Spinal cord (tissue), 10 donors: ENCODE measurements at places on chromosomes 6 and 20.

DNA sequence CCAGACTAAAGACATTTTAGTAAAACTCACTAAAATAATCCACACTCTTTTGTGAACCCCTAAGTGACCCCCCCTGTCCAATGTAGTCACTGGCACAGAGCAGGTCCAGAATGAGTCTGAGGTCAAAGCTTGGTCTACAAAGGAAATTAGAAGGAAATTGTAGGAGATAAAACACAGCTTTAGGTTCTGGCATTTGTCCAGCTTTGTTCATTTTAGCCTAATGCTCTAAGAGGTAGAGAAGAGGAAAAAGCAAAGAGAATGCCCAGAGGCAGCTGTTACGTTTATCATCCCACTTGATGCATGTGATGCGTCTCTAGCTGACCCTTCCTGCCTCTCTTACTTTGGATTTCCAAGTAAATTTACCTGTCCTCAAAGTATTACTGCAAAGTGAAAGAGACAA is 62.5 kb downstream of the CNKSR3 start:
- no peaks in the 10 kb centered on the region for H3K27me3 ChIP-seq
- DNase-seq = no peak
- no peak overlapping the region for H3K4me3 ChIP-seq

GRCh38 chr6:29651413-29652197 is 5.3 kb upstream of the MOG start:
- peak; percentile 51 for DNase-seq
- H3K4me1 ChIP-seq = peaks cover 14% of the 10 kb centered on the region

GRCh38 chr6:142945446-142946180 is 637 bp upstream of the HIVEP2 start:
- H3K36me3 ChIP-seq = no peaks in the 10 kb centered on the region
- H3K27me3 ChIP-seq = no peaks in the 10 kb centered on the region
- H3K4me1 ChIP-seq = peaks cover 11% of the 10 kb centered on the region
- DNase-seq = no peak

- H3K36me3 ChIP-seq = no peaks in the 10 kb centered on the region
- H3K27me3 ChIP-seq = peaks cover 23% of the 10 kb centered on the region
- no peak overlapping the region for H3K27ac ChIP-seq
- no peak overlapping the region for H3K4me3 ChIP-seq
- H3K4me1 ChIP-seq = peaks cover 9% of the 10 kb centered on the region
- DNase-seq = no peak
These were observed 8.4 kb downstream of the CD40 start for GRCh38 chr20:46126440-46127056.

DNA sequence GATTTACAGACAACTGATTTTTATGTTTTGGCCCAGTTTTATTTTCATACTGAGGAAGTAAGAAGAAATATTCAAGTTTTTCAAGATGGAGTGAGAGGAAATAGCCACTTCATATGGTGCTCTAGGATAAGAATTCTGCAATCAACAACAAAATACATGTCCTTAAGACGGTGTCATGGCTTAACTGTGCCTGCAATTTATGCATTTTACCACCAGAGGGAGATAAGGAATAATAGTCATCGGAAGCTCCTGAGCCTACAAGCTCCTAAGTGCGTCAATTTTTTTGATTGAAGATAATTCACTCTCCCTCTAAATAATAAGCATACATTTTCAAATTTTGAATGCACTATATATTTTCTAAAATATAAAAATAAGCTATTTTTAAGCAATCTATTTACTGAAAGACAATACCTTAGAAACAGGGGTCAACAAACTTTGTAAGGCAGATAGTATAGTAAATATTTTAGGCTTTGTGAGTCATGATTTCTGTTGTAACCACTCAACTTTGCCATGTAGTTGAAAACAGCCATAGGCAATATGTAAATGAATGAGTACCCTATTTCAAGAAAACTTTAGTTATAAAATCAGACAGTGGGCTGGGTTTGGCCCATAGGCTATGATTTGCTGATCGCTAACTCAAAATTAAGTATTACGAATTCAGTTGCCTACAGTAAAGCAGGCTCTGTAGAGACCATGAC is 230.9 kb upstream of the DTNBP1 start:
- H3K27me3 ChIP-seq = no peaks in the 10 kb centered on the region
- no peak overlapping the region for H3K4me3 ChIP-seq

DNA sequence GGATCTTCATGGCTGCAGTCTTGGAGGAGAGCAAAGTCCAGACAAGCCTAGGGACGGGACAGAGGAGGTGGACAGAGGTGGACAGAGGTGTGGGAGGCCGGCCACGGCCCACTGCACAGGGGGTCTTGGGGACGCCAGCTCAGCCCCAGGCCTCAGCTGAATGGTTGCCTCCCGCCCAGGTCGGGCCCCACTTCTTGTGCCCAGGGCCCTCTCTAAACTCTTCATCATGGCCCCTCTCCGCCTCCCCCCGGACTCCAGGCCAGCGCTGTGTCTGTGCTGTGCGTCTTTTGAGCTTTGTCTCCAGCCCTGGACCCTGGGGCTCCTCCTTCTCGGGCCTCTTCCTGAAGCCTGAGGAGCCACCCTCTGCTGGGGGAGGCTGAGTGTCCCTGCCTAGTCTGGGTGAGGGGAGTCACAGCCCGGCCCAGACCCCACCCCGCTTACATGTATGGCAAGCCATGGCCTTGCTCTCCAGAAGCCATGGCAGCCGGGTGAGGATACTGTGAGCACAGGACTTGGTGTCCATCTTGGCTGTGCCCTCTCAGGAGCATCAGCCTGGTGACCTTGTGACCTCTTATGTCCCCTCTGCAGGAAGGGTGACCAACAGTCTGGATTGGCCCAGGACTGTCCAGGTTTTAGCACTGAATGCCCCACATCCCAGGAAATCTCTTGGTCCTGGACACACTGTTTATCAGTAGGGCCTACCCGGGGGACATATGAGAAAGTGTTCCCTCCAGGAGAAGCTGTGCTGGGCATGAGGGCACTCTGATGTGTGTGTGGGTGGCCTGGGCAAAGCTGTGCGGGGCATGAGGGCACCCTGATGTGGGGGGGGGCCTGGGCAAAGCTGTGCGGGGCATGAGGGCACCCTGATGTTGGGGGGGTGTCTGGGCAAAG is 9.4 kb upstream of the NPBWR2 start:
- DNase-seq = no peak
- H3K27ac ChIP-seq = no peak overlapping the region
- no peaks in the 10 kb centered on the region for H3K36me3 ChIP-seq
- peaks cover 4% of the 10 kb centered on the region for H3K27me3 ChIP-seq
- peaks cover 52% of the 10 kb centered on the region for H3K4me1 ChIP-seq

GRCh38 chr6:33443619-33444504 is 10.5 kb upstream of the ZBTB9 start:
- no peak overlapping the region for H3K27ac ChIP-seq
- no peaks in the 10 kb centered on the region for H3K27me3 ChIP-seq
- H3K4me1 ChIP-seq = no peaks in the 10 kb centered on the region
- no peak overlapping the region for H3K4me3 ChIP-seq
- no peak for DNase-seq
- peaks cover 92% of the 10 kb centered on the region for H3K36me3 ChIP-seq

GRCh38 chr6:121851056-121851455 is 415.6 kb downstream of the GJA1 start:
- peak; percentile 86 for DNase-seq
- H3K36me3 ChIP-seq = no peaks in the 10 kb centered on the region
- H3K27ac ChIP-seq = peak overlapping the region; percentile 78
- no peak overlapping the region for H3K4me3 ChIP-seq
- H3K4me1 ChIP-seq = peaks cover 8% of the 10 kb centered on the region

- no peak for DNase-seq
- no peak overlapping the region for H3K4me3 ChIP-seq
- H3K4me1 ChIP-seq = peaks cover 4% of the 10 kb centered on the region
- H3K27me3 ChIP-seq = no peaks in the 10 kb centered on the region
- H3K36me3 ChIP-seq = no peaks in the 10 kb centered on the region
These were observed 71.5 kb upstream of the ISM1 start for GRCh38 chr20:13149371-13150105.

GRCh38 chr20:9999645-10000044 is 35.1 kb upstream of the ANKEF1 start:
- no peak overlapping the region for H3K27ac ChIP-seq
- H3K4me3 ChIP-seq = no peak overlapping the region
- no peaks in the 10 kb centered on the region for H3K27me3 ChIP-seq
- no peaks in the 10 kb centered on the region for H3K36me3 ChIP-seq

GRCh38 chr20:34564833-34565232 is 6.3 kb downstream of the MAP1LC3A start:
- no peak overlapping the region for H3K27ac ChIP-seq
- peaks cover 69% of the 10 kb centered on the region for H3K36me3 ChIP-seq

- no peaks in the 10 kb centered on the region for H3K27me3 ChIP-seq
- no peak for DNase-seq
- no peaks in the 10 kb centered on the region for H3K36me3 ChIP-seq
- H3K4me3 ChIP-seq = no peak overlapping the region
- H3K27ac ChIP-seq = no peak overlapping the region
- H3K4me1 ChIP-seq = peaks cover 8% of the 10 kb centered on the region
These were observed 129.2 kb upstream of the SNX9 start for GRCh38 chr6:157693867-157694266.

DNA sequence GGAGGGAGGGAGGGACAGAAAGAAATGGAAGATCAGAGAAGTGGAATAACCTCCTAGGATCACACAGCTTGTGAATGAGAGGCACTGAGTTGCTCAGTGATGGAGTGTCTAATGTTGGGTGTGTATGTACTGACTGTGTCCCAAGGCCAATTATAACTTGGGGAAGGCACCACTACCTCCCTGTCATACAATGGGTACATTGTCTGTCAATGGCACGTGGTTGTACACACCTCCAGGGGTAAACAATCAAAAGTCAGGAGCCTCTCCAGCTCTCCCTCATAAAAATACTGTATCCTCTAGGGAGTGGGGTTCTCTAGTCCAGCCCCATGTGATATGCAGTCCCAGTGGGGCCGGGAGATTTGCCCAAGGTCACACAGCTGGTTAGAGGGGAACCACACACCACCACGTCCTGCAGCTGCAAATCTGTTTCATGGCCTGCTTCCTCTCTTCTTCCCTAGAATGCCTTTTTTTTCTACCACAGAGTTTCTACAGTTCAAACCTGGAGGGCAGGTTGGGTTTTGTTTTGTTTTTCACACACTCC is 112.5 kb downstream of the SNX5 start:
- no peaks in the 10 kb centered on the region for H3K36me3 ChIP-seq
- DNase-seq = no peak
- H3K4me1 ChIP-seq = peaks cover 13% of the 10 kb centered on the region

DNA sequence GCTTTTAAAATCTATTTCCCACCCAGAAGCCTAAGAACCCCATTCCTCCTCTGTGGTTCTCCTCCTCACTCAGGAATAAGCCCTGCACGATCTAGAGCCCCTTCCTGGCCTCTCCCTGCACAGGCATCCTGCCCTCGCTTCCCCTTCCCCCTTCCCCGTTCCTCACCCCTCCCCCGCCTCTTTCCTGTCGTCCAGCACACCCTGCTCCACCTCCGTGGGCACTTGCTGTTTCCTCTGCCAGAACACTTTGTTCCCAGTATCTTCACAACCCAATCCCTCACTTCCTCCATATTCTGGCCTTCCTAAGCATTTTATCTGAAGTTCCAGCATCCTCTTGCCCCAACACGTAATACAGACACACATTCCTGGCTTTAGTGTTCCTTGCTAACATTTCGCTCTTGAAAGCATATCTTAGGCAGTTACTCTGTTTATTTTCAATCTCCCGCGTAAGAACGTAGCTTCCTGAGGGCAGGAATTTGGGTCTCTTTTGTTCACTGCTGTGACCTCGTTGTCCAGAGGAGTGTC is 20.2 kb upstream of the SLC22A2 start:
- no peak for DNase-seq
- H3K27ac ChIP-seq = no peak overlapping the region

DNA sequence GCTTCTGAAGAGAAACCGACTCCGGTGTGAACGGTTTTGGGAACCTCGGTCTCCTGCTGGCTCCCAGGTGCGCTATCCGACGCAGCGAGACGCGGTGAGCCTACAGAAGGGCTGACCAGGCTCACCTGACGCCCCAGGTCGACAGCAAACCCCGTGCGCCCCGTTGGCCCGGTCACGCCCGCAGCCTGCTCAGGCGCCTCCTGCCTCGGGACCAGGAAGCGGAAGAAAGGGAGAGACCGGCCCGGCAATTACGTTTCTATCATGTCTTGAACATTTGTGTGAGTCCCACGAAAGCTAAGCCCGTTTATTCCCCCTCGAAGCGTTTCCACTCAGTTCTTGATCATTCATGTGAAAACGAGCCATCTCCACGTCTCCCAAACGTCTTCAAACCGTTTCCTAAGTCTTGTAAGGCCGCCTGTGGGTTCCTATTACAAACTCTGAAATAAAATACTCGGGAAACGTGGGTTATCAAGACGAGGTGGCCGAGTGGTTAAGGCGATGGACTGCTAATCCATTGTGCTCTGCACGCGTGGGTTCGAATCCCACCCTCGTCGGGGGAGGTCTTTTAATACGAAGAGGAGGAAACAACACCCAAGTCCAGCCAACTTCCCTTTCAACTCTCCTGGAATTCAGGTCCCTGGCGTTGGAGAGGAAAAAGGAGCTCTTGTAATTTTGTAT is 150.5 kb upstream of the PRSS16 start:
- no peak for DNase-seq
- H3K36me3 ChIP-seq = no peaks in the 10 kb centered on the region
- no peak overlapping the region for H3K27ac ChIP-seq
- H3K4me3 ChIP-seq = peak overlapping the region; percentile 38
- H3K4me1 ChIP-seq = peaks cover 9% of the 10 kb centered on the region

- H3K27me3 ChIP-seq = no peaks in the 10 kb centered on the region
- H3K27ac ChIP-seq = no peak overlapping the region
- no peaks in the 10 kb centered on the region for H3K36me3 ChIP-seq
- DNase-seq = no peak
- no peaks in the 10 kb centered on the region for H3K4me1 ChIP-seq
- no peak overlapping the region for H3K4me3 ChIP-seq
These were observed 11.0 kb upstream of the SNRPC start for GRCh38 chr6:34746104-34746846.
